Amygdala (tissue), 56 donors: ENCODE measurements at places on chromosomes 5 and 9.

GRCh38 chr9:123741214-123741613 is 188.7 kb downstream of the DENND1A start:
- DNase-seq: no peak

DNA sequence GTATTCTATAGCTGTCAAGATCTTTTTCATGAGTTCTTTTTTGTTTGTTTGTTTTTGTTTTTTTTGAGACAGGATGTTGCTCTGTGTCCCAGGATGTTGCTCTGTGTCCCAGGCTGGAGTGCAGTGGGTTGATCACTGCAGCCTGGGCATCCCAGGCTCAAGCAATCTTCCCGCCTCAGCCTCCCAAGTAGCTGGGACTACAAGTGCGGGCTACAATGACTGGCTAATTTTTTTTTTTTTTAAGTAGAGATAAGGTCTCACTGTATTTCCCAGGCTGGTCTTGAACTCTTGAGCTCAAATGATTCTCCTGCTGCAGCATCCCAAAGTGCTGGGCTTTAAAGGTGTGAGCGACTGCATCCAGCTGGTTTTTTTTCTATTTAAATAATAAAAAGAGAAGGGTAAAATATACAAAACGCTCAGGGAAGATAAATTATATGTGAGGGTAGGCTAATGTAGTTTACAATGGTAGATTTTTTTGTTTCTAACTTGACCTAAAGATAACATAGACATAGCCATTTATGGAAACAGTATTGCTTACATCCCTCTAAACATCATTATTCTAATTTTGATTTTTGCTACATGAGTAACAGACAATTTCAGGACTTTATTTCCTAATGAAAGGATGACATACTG is 21.9 kb downstream of the ERBIN start:
- DNase-seq: no peak

DNA sequence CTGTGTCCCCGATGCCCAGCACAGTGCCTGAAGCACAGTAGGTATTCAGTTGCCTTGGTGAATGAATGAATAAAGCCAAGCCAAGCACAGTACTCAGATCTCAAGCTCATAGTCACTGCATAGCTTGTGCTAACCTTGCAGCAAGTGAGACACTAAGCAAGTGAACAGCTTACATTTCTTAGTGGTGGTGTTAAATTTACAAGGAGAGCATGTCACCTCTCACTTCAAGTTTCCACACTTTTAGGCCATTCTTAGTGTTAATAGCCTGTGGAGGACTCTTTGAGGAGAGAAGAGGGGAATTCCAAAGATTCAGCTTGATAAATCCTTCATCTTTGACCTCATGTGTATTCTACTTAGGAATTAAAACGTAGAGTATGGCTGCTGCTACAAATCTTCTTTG is 104.7 kb downstream of the C9orf152 start:
- no peak for DNase-seq

- DNase-seq: no peak
Measured at GRCh38 chr9:69674716-69675438, 2.7 kb upstream of the APBA1 start.

- DNase-seq: no peak
Measured at GRCh38 chr5:132209901-132210545, 17.6 kb downstream of the P4HA2 start.

GRCh38 chr5:168198359-168198758 is 93.1 kb upstream of the WWC1 start:
- DNase-seq: no peak

DNA sequence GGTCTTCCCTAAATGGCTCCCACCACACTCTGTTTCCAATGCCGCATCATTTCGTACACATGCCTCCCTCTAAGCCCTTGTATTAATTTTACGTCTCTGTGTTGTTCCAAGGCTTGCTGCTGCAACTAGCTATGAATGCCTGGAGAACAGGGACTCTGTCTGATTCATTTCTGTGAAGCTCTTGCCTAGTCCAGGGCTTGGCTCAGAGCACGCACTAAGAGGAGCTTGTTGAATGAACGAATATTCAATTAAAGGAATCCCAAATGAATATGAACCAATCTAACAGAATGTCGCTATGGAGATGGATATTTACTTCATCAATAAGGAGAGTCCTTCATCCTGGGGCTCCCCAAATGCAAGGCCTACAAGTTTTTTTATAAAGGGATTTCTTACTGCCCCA is 55.3 kb downstream of the TGFBR1 start:
- DNase-seq: no peak

DNA sequence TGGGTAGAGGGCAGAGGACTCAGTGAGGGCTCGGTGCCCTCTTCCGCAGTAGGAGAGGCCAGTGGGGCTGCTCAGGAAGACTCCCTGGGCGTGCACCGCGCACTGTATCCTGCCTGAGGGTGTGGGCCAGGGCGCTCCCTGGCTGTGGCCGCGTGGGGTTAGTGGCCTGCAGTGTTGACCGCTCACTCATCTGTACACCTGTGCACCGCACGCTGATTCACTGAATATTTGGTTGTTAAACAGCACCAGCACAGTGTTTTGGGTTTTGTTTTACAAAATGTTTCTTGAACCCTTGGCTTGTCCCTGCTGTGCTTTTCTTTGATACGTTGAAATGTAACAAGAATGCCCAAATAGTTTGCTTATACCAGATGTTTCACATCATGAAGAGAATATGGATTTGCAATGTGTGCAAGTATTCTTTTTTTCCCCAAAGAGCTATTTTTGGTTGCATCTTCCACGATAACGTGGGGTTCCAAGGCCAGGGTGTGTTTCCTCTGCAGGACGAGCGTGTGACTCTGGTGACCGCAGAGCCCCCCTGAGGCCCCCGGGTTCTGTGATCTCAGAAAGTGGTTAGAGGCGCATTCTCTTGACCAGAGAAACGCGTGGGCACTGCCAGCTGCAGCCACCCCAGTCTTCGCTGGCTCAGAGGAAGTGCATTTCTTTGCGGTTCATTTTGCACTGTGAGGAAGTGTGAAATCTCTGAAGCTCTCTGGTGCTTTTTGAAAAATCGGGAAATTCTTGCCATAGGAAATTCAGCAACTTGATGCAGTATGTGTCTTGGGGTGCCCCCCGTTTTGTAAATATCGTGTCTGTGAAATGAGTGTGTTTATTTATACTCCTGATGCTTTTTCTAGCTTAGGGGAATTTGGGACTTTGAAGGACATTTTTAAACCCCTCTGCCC is 46.9 kb downstream of the AHRR start:
- no peak for DNase-seq

DNA sequence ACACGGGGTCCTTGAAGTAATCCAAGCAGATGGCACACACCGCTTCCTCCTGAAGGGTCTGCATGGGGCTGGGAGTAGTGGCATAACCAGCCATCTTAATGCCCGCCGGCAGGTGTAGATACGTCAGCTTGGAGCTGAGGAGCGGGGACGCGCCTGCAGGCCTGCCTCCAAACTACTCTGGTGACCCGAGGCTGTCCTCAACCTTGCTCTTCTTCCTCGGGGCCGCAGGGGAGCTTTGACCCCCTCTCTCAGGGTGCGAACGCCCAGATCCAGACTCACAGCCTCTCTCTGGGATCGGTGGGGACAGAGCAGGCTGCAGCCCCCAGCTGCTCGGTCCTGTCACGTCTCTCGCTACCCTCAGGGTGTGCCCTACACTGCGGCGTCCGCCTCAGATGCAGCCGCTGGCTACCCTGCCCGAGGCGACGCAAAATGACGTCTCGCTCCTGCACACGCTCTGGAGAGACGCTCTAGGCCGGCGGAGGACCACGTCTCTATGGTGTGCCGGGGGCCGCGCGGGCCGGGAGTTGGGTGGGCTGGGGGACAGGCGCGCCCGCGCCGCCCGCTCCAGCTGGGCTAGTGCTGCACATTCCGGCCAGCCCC is at the start of gene TRIM52:
TSS of gene TRIM52 (minus strand) at position 424 of the 600 bp plus-strand sequence. CDS start at position 94, 330 bp downstream.
- DNase-seq: no peak
